ENCODE measurements at places on chromosomes 12 and 14. TPM values are rescaled to one million over a fixed set of nuclear protein-coding genes. Genes with fewer than 3 reads are reported as not detected.

The GALNT16 gene
- total RNA-seq = 0.16 TPM

The HHIPL1 gene
- total RNA-seq = 0.16 TPM

GRCh38 chr12:2338381-2338780 lies 285.6 kb downstream of the CACNA1C start:
- DNase-seq = no peak

DNA sequence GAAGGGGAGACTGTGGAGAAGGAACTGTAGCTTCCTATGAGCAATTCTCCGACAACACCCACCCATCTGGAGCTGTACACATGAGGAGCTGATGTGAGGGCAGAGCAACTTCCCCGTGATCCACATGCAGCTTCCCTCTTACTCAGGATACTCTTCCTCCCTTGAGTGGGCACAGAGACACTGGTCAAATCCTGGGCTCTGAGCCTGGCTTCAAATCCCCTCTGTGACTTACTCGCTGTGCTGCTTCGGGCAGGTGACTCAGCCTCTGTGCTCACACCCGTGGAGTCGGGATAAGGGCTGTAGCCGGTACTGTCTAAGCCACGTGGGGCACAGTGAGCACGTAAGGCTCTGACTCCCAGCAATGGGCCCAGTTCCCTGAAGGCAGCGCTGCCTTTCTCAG lies 31.1 kb downstream of the ZFYVE21 start:
- DNase-seq = no peak
